ENCODE measurements at places on chromosomes 5 and 9.

GRCh38 chr9:70614786-70615463 is 200.5 kb upstream of the KLF9 start:
- no peak for DNase-seq

DNA sequence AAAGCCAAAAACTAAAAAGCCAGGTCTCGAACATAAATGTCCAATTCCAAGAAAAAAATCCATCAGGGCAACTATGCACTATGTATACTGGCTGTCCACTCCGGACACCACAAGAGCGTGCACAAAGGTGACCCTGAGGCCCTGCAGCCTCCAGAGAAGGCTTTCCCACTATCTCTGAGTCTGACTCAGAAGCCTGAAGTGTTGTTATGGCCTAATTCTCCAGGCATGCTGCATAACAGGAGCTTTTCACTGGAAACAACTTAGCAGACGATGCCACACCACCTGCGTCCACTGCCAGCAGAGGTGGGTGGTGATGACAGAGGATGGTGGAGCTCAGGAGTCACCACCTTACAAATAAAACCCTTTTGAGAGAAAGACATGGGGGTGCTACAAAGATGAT is 63.7 kb downstream of the HABP4 start:
- no peak for DNase-seq

DNA sequence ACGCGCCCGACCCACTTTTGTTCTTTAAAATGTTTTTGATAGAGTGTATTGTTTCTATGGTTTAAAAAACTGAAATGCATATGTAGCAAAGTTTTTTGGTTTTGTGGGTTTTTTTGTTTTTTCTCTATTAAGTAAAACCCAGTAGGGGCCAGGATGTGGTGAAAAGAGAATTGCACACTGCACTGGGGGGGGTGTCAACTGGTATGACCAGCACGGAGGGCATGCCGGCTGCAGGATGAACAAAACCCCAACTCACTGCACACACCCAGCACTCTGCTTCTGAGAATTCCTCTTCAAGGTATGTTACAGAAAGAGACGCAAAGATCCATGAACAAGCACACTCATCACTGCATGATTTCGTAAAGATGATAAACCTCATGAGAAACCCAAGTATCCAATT is 75.0 kb downstream of the STK10 start:
- DNase-seq: no peak

DNA sequence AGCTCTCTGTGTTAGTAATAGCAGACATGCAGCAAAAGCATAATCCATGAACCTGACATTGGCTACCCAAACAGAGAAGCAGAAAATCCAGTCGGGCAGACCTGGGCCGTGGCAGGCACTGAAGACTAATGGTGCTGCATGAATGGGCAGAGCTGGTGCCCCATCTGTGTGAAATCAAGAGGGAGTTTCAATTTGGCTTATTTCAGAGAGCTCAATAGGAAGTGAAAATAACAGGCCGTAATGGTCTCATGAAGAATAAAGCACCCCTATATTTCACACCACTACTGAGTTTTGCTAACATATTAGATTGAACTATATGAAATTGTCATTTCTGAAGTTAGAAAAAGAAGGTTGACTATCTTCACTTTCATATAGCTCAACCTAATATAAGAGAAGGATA is 149.7 kb downstream of the ENC1 start:
- DNase-seq: no peak

DNA sequence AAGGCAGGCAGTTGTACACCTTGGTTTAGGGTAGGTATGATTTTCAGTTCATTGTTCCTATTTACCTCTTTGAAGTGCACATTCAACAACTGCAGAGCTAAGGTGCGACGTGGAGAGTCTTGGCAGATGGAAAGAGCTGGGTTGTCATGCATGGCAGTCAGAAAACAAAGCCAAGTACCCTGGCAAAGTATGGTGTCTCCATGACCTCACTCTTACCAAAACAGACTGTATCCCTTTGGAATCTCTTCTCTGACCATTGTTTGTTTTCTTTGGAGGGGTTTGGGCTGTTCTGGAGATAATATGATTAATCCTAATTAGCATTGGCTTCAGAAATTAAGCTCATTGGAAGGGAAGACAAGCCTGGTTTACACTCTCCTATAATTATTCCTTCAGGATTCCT is 665.7 kb downstream of the DNAH5 start:
- DNase-seq: no peak

DNA sequence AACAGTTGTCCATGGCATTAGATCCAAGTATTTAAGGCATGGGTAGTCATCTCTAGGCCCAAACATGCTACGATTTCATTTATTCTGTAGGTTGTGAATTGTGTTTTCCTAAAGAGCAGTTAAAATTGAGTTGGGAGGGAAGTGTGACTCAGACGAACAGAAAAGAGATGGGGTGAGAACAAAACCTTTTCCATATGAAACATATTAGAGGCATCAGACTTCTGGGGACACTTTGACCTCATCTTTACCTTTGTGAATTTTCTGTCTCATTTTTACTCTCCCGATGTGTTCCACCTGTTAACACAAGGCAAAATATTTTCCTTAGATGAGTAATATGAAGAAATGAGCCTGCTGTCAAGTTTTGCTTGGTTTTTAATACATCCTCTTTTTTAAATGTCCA is 181.3 kb downstream of the ESM1 start:
- DNase-seq: no peak

DNA sequence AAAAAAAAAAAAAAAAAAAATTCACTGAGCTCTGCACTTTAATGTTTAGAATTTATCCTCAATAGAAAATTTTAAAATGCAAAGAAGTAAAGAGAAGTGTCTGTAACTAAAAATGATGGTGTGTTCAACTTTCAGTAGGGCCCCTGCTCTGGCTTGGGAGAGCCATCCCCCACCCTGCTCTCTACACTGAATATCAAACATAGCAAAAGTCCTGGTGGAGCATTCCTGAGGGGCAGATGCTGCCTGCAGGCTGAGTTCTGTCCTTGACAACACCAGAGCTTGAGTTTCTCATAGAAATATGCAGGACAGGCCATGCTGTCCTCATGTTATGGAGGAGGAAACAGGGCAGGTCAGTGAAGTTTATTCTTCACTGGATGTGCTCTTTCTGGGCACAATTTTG is 7.1 kb upstream of the SEMA4D start:
- DNase-seq: no peak

- DNase-seq: no peak
Measured at GRCh38 chr5:65184780-65185179, 296.9 kb downstream of the ADAMTS6 start.

DNA sequence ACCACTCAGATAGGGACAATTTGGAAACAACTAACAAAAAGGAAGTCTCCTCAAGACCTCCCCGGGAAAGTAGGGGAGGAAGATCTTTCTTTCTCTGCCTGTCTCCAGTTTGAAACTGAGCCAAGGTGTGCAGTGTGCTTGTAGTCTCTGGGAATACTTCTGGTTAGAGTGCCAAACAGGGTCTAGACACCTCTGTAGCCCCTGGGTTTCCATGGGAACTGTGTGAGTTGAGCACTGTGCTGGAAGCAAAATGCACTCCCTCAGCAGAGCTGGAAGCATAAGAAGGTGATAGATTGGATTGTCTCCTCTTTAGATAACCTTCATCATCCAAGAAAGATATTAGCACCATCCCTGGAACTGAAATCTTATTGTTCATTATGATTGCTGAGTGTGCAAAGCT is 129.2 kb upstream of the TNPO1 start:
- no peak for DNase-seq

DNA sequence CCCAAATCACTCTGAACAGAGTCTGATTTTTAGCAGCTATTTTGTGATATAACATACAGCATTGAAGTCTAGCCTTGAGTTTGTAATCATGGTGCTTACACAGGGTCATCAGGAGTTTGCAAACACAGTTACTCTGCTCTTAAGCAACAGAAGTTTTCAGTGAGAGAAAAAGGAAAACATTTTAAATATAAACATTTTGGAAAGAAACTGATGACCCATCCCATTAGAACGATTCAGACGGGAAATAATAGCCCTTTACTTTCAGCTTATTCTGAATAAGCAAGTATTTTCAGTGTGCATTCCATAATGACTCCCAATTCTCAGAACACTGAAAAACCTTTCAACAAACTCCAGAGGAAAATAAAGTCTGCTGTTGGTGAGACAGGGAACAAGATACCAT is 46.7 kb upstream of the TMC1 start:
- DNase-seq: no peak

GRCh38 chr9:83299571-83299970 is 236.6 kb upstream of the RASEF start:
- DNase-seq: no peak

DNA sequence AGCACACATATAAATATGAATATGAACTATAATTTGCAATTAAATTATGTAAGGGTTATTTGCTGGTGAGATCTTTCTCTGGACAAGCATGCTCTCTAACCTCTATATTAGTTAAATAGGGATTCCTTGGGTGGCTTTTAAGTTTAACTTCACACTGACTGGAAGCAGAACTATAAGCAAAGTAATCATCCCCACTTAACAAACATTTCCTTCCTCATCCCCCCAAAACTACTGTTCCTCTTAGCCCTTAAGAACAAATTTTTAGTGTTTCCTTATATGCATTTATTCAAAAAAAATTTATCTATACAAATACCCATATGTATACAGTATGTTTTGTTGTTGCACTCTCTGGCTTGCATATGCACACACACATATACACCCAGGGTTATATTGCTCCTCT is 512.1 kb upstream of the MEF2C start:
- DNase-seq: no peak
